ENCODE measurements at places on chromosomes 13 and 19.

DNA sequence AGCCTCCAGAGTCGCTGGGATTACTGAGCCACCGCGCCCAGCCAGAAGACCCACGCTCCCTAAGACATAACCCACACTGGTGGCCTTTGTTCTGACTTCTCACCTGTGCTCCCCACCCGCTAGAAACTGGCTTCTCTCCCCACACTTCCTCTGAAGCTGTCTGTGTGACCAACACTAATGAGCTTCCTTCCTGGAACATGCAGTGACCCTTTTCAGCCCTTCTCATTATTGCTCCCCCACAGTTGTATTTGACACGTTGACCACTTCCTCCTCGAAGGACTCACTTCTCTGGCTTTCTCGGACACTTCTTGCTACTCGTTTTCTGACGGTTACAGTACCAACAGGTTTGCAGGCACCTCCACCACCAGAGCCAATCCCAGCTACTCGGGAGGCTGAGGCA, 10.9 kb downstream of the NCR1 start:
- no peak for DNase-seq

GRCh38 chr13:50136226-50136625, 121.0 kb downstream of the KCNRG start:
- DNase-seq: no peak

GRCh38 chr19:3190921-3191805, 5.4 kb downstream of the NCLN start:
- no peak for DNase-seq

GRCh38 chr19:40304306-40304705, 19.2 kb upstream of the AKT2 start:
- no peak for DNase-seq

DNA sequence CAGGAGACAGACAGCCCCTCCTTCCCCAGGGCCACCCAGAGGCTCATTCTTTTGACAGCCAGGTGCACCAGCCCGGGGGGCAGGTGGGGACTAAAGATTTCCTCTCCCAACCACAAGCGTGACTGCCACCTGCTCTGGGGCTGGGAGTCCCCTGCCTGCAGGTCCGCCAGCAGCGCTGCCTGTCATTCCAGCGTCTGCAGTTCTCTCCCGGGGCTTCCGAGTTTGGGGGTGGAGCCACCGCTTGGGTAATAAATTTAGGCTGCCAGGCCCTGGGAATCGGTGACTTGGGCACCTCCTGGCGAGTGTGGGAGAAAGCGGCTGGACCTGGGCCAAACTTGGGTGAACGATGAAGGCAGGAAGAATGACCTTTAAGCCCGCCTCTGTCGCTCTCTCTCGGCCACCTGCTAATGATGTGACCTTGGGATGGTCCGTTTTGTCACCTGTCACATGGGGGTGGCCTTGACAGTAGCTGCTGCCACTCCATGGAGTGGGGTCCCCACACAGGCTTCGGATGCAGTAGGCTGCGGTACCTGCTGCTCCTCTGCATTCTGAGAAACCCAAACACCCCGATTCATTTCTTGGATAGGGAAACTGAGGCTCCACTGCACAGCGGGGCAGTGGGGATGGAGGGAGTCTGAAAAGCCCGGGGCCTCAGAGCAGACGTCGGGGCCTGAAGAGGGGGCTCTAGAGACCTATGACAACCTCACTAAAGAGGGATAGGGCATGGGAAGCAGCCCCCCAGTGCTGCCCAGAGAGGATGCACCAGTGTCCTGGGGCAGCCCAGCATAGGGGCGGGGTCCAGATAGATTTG, 12.8 kb downstream of the FUT6 start:
- no peak for DNase-seq

- DNase-seq: no peak
Observed at GRCh38 chr19:18435842-18436670, 1.9 kb downstream of the ISYNA1 start.

DNA sequence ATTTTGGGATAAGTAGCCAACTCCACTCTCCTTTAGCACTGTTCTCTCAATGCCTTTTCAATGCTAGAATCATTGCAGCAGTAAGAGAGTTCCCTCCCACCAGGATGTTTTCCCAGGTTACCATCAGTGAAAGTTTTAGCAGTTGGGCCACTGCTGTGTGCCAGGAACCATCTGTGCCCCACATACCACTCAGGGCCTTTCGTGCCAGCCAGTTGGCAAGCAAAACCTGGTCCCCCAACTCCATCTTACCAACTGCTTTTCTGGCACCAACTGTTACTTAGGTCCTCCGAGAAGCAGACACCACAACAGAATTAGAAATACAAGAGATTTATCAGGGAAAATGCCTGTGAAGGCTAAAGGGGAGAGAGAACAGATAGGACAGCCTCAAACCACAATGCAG, 533.4 kb upstream of the NBEA start:
- DNase-seq: no peak

- DNase-seq: no peak
Observed at GRCh38 chr13:95239283-95239682, 62.0 kb downstream of the ABCC4 start.

DNA sequence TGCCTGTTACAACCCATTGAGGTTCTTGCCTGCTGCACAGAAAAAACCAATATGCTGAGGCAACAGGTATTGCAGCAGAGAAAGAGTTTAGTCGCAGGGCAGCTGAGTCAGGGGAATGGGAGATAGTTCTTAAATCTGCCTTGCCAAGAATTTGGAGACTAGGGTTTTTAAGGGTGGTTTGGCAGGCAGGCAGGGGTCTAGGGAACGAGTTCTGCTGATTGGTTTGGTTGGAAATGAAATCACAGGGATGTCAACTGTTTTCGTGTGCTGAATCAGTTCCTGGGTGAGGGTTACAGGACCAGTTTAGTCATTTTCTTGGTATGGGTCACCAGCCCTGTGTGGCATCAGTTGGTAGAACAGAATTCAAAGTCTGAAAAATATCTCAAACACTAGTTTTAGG, 36.6 kb downstream of the PDS5B start:
- no peak for DNase-seq
